Activated T-cell treated with anti-CD3 and anti-CD28 coated beads, Interleukin-2, amount 50 U/mL, for 24 hours (primary cell): ENCODE measurements at places on chromosomes 12 and 14.

- no peaks in the 10 kb centered on the region for H3K36me3 ChIP-seq
- no peak for DNase-seq
- H3K4me3 ChIP-seq: no peak overlapping the region
- no peaks in the 10 kb centered on the region for H3K4me1 ChIP-seq
These were observed 71.2 kb downstream of the KCNK13 start for GRCh38 chr14:90132821-90133570.

- H3K27ac ChIP-seq: no peak overlapping the region
- H3K4me3 ChIP-seq: no peak overlapping the region
- H3K36me3 ChIP-seq: no peaks in the 10 kb centered on the region
These were observed 55.7 kb upstream of the NR2C1 start for GRCh38 chr12:95129115-95129514.

DNA sequence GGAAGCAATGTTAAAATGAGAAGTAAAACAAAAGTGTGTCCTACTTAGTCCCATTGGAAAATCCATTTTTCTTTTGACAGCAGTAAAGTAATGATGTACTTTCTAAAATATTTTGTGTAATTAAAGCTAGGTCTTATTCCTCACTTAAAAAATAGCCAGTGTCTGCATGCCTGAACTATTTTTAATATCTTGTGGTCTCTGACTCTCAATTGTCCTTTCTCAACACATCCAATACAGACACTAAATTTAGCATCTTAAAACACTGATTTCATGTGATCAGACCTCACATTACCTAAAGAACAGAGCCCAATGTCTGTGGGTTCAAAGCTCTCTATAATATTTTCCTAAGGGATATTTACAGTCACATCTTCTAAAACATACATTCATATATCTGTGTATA, 108.0 kb downstream of the DERA start:
- H3K4me3 ChIP-seq: no peak overlapping the region
- peaks cover 85% of the 10 kb centered on the region for H3K36me3 ChIP-seq
- no peaks in the 10 kb centered on the region for H3K27me3 ChIP-seq
- H3K4me1 ChIP-seq: no peaks in the 10 kb centered on the region
- DNase-seq: no peak
- no peak overlapping the region for H3K27ac ChIP-seq

DNA sequence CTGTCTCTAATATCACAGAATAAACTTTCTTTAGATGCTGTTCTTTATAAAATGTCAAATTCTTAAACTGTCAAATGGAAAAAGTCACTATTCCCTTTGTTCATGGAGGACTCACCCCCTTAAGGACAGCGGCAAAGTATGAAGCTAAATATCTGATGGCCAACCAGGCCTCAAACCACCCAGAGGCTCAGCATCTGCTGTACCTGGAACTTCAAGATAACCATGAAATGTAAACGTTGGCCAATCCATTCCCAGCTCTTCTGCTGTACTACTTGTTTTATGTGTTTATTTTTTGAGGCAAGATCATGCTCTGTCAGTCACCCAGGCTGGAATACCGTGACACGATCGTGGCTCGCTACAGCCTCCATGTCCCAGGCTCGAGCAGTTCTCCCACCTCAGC, 15.7 kb downstream of the RFC5 start:
- H3K36me3 ChIP-seq: peaks cover 98% of the 10 kb centered on the region
- no peak overlapping the region for H3K4me3 ChIP-seq
- peak overlapping the region; percentile 83 for H3K27ac ChIP-seq
- DNase-seq: no peak
- no peaks in the 10 kb centered on the region for H3K27me3 ChIP-seq

DNA sequence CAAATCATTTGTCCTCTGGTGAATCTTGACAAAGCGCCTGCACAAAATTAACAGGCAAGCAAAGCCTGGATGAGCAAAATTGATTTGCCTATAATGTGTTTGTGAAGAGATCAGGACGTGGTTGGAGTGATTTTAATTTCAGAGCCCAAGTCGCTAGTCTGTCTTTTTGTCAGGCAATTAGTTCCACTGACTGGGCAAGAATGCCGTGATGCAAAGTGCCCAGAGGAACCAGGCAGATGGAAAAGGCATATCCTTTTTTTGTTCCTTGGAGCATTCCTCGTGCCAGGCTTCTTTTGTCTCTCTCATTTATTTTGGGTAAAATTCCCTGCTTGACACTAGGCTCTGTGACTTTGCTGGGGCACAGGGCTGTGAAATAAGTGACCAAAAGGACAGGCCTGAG, 65.9 kb upstream of the CCDC198 start:
- no peak overlapping the region for H3K4me3 ChIP-seq
- no peaks in the 10 kb centered on the region for H3K36me3 ChIP-seq
- H3K4me1 ChIP-seq: no peaks in the 10 kb centered on the region
- DNase-seq: no peak
- no peak overlapping the region for H3K27ac ChIP-seq
- H3K27me3 ChIP-seq: no peaks in the 10 kb centered on the region

GRCh38 chr14:81519200-81520011, 14.2 kb downstream of the SEL1L start:
- no peaks in the 10 kb centered on the region for H3K27me3 ChIP-seq
- peaks cover 90% of the 10 kb centered on the region for H3K36me3 ChIP-seq
- H3K27ac ChIP-seq: peak overlapping the region; percentile 88
- no peak for DNase-seq
- H3K4me1 ChIP-seq: peaks cover 45% of the 10 kb centered on the region

DNA sequence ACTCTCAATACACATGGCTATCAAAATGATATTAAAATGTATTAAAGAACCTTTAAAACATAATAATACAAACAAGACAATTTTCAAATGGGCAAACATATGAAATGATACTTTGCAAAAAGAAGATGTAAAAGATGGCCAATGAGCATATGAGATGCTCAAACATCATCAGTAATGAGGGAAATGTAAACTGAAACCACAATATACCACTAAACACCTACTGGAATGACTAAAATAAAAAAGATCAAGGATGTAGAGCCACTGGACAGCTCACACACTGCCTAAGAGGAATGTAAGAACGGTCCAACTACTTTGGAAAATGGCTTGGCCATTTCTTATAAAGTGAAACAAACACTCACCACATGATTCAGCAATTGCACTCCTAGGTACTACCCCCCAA, 97.2 kb upstream of the BBS10 start:
- no peaks in the 10 kb centered on the region for H3K27me3 ChIP-seq
- H3K4me1 ChIP-seq: peaks cover 58% of the 10 kb centered on the region
- H3K36me3 ChIP-seq: peaks cover 37% of the 10 kb centered on the region

GRCh38 chr12:10614056-10614370, 604 bp upstream of the MAGOHB start:
- peak overlapping the region; percentile 100 for H3K27ac ChIP-seq
- peaks cover 43% of the 10 kb centered on the region for H3K4me1 ChIP-seq
- no peak for DNase-seq
- peaks cover 11% of the 10 kb centered on the region for H3K27me3 ChIP-seq
